ENCODE measurements at places on chromosomes 5 and 9.

GRCh38 chr9:85430659-85431338 lies 311.0 kb downstream of the AGTPBP1 start:
- peak; percentile 33 for DNase-seq

- no peak for DNase-seq
Measured at GRCh38 chr9:14560194-14560593, 133.0 kb downstream of the ZDHHC21 start.

DNA sequence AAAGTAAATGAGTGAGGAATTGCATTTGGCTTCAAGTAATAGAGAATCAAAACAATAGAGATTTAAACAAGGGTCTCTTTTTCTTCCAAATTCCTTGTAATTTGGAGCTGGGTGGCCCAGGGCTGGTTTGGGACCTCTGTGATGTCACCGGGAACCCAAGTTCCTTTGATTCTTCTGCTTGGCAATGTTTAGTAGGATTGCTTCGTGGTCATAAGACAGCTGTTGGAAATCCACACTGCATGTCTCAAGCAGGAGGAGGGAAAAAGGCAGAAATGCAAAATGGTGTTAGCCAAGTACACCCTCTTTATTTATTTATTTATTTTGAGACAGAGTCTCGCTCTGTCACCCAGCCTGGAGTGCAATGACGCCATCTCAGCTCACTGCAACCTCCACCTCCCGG lies 72.6 kb upstream of the IL12B start:
- DNase-seq = no peak

DNA sequence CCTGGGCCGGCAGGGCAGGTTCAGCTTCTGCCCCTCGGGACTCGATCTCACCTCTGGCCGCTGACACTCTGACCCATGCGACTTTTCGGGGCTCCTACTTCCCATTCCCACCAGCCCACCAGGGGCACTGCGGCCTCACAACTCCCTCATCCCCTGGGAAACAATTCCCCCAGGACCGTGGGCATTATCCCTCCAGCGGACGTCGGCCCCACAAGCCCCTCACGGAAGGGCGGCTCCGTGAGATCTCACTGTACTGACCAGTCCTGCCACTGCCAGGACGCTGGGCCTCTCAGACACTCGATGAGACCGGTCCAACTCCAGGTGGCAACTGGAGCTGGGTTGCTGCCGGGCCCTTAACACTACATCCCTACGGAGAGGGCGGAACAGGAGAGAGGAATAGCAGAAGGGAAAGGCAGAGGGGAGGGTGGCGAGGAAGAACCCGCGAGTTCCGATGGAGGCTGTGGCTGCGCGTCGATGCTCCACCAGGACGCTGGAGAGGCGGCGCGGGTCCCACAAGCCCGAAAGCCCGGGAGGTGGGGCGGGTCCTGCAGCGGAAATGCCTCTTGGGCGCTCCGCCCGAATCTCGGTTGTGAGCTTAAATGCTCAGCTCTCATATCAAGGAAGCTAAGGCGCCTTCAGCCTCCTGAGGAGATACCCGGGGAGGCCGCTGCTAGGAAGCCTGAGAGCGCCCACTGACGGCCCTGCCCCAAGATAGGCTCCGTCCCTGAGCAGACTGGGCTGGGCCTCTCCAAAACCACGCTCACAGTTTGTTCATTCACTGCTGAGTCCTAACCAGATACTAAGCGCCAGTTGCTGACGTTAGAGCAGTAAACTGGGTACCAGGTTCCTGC lies 36.3 kb downstream of the VCP start:
- no peak for DNase-seq

DNA sequence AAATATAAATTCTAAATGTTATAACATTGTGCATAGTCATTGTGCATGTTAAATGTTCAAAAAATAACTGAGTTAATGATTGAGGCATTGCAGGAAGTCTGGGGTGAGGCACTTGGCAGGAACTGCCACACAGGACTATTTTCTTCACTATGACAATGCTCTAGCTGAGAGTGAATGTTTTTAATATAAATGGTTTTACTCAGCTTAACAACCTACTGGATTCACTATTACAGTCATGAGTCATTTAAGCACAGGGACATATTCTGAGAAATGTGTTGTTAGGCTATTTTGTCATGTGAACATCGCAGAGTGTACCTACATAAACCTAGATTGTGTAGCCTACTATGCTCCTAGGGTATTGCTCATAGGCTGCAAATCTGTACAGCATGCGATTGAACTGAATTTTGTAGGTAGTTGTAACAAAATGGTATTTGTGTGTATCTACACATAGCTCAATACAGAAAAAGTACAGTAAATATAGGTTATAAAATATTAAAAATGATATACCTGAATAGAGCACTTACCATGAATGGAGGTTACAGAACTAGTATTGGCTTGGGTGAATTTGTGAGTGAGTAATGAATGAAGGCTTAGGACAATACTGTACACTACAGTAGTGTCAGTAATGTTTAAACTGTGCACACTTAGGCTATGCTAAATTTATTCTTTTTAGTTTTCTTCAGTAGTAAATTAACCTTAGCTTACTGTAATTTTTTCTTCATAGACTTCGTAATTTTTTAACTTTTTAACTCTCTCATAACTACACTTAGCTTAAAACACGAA lies 346.1 kb upstream of the PTGER4 start:
- DNase-seq = no peak

DNA sequence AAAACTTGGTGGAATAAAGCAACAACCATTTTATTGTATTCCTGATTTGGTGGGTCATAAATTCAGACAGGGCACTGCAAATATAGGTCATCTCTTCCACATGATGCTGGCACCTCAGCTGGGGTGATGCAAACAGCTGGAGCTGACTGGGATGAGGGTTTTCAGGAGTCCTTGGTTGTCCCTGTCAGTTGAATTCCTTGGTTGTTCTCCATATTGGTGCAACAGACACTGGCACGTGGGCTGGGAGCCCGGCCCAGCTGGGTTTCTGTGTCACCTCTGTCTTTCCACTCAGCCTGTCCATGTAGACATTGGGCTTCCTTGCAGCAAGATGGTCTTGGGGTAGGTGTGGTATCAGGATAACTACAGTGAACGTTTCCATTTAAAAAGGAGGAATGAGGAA lies 518.0 kb upstream of the MEF2C start:
- no peak for DNase-seq

GRCh38 chr5:5738797-5739489 lies 316.5 kb downstream of the ICE1 start:
- DNase-seq = no peak

DNA sequence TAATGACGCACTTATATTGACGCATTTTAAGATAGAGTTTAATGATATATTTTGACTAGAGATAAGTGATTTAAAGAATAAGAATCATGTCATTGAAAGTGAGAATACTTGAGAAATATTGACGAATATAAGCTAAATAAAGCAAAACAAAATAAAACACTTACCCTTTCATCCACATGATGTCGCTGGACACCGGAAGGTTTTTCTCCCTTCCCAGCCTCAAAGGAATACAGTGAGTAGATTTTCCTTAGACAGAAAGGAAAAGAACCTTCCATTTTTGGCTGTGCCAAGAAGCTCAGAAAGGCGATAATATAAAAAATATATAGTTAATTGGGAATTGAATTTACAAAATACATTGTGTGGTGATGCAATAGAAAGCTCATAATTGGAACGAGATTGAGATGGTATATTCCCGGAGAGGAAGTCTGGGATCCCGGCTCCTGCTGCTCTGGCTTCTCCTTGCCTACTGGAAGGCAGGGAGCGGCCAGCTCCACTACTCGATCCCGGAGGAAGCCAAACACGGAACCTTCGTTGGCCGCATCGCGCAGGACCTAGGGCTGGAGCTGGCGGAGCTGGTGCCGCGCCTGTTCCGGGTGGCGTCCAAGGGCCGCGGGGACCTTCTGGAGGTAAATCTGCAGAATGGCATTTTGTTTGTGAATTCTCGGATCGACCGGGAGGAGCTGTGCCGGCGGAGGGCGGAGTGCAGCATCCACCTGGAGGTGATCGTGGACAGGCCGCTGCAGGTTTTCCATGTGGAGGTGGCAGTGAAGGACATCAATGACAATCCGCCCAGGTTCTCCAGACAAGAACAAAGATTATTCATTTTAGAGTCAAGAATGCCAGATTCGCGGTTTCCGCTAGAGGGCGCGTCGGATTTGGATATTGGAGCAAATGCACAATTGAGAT lies at the start of gene PCDHA5:
TSS of gene PCDHA5 (plus strand) at position 239 of the 906 bp plus-strand sequence.
- no peak for DNase-seq

- DNase-seq = no peak
Measured at GRCh38 chr5:4230786-4231641, 635.4 kb downstream of the IRX1 start.

- DNase-seq = no peak
Measured at GRCh38 chr5:53416144-53416738, 64.2 kb upstream of the FST start.

- DNase-seq = no peak
Measured at GRCh38 chr9:114497727-114498382, 7.4 kb downstream of the WHRN start.

DNA sequence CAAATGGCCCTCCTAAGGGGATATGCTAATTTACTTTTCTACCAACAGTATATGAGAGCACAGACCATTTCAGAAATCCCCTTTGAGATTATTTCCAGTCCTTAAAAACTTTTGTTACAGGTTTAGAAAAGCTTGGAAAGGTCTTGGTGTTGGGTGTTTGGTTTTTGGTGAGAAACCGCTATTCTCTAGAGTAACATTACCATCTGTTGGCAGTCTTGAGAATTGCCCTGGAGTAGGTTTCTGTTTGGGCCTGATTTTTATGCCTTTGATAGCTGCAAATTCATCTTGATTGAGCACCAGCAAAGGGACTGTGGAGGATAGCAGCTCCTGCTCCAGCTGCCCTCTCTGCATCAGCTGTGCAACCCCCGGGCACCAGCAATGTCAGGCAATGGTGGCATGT lies 8.0 kb downstream of the NUDT2 start:
- DNase-seq = no peak

DNA sequence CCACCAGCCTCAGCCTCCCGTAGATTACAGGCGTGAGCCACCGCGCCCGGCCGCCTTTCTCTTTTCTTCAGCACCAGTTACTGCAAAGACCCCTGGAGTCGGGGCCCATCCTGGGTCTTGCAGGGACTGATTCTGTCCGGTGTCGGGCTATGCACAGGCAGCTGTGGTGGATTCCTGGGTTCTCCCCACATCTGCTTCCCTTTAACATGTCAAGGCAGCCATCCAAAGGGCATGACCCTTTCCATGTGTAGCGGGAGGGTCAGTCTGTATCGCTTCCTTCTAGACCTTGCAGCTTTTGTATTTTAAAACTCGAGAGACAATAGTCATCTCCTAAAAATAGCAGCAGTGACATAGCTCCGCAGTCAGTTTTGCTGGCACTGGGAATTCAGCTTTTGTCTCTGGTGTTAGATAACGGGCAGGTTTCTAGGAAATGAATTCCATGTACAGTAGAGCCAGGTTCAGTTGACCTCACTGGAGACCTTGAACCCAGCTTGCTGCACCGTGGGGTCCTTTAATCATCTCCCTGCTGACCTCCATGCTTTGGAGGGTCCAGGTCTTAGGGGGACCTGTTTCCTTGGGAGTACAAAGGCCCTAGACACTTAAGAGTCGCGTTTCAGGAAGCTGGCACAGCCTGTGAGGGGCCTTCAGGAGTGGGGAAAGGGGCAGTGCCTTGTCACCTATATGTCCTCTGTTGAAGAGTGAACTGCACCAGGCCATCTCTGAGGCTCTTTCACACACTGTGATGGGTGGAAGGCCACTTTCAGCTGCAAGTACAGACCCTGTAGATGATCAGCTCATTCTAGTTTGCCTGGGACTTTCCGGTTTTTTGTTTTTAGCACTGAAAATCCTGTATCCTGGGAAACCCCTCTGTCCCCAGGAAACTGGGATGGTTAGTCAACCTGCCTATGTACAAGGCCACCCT lies 13.8 kb downstream of the ANKRD33B start:
- DNase-seq = no peak

GRCh38 chr5:179065703-179066102 lies 5.5 kb downstream of the ZNF354C start:
- DNase-seq = no peak

GRCh38 chr5:124652514-124652819 lies 94.0 kb downstream of the ZNF608 start:
- no peak for DNase-seq

DNA sequence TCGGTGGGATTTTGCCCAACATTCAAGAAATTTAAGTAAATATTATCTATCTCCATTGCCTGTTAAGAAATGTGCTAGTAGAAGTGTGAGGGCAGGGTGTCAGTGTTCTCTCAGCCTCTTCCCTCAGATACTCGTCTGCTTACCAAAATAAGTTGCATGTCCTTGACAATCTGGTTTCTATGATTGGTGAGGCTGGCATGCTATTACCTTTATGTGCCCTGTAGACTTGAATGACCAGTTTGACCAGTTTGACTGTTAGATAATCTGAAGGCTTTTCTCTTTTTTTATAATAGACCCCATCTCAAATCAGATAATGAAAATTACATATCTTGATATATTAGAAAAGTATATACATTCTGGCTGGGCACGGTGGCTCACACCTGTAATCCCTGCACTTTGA lies 348 bp downstream of the CATSPER3 start:
- no peak for DNase-seq

- DNase-seq = no peak
Measured at GRCh38 chr5:174654442-174654841, 69.9 kb upstream of the MSX2 start.

DNA sequence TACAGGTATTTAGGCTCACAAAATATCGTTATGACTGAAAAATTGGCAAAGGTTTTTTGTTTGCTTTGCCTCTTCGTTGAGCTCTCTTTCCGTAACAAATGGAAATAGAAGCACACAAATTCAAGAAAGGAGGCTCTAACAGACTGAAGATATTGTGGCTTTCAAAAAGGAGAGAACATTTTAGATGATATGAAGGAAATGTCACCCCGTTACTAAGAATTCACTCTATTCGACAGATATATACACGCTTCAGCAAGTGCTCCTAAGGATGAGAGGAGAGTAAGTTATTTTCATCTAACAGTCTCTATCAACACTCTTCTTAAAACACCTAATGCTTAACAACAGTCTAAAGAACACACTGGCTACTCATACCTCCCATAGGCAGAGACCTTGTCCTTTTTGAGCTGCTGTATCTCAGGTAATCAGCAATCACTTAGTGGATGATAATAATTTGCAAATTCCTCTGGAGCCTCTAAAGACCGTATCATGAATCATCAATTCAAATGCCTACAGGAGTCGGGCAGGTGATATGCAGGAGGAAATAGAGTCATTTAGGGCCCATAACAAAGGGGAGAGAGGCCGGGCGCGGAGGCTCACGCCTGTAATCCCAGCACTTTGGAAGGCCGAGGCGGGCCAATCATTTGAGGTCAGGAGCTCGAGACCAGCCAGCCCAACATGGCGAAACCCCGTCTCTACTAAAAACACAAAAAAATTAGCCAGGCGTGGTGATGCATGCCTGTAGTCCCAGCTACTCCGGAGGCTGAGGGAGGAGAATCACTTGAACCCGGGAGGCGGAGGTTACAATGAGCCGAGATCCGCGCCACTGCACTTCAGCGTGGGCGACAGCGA lies 1.4 kb upstream of the HSDL2 start:
- DNase-seq = no peak

DNA sequence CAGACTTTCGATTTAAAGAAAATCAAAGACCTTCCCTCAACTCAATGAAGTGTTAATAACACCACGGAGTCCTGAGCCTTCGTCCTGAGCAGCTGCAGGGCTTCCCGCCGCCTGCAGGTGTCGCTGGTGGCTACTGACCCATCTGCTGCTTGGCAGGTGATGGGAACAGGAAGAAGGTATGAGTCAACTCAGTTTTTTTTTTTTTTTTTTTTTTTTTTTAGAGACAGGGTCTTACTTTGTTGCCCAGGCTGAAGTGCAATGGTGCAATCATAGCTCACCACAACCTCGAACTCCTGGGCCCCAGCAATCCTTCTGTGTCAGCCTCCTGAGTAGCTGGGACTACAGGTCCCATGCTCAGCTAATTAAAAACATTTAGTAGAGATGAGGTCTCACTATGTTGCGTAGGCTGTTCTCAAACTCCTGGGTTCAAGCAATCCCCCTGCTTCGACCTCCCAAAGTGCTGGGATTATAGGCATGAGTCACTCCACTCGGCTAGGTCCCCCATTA lies 185.7 kb upstream of the IL12B start:
- DNase-seq = no peak

Measured in NCI-H2081 treated with DMSO at 0.1 percent for 48 hours (cell line).